ENCODE measurements at places on chromosomes 7 and 10.
A peak's percentile ranks its signal among the peaks of the same experiment; 100 is the strongest.

DNA sequence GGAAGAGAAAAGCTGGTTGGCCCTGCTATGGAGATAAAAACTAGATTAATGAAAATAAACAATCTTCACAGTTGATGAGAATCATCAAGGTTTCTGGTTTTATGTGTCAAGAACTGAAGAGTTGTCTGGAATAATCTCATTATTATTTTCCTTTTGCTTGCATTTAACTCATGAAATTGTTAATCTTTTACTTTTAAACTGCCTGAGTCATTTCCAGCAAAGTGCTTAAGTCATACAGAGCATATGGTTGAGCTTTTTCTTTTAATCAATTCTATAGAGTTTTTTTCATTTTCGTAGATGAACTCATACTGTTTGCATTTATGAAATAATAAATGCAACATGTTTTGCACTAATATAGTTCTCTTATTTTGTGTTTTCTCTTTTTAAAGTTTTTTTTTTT, 747.9 kb downstream of the NXPH1 start:
- no peak for DNase-seq

- DNase-seq = no peak
Observed at GRCh38 chr7:90165724-90166123, 11.5 kb downstream of the STEAP1 start.

GRCh38 chr10:73368238-73368637, 9.6 kb upstream of the CFAP70 start:
- no peak for DNase-seq

DNA sequence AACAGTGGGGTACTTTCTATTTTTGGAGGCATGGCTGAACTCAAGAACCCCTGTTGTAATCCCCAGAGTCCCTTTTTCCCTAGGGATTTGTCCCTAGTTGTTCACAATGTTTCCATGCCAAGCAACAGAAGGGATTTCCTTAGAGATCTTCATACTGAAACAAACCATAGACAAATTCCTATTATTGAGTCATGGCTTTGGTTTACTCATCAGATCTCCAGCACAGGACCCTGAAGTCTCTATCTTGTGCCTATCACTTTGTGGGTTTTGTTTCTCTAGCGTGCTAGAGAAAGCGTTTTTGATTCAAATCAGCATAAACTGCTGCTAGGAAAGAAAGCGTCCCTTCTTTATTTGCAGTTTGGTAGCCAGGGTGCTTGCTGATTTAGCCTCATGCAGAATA, 165.0 kb downstream of the BAMBI start:
- peak; percentile 95 for DNase-seq

- DNase-seq = no peak
Observed at GRCh38 chr7:341841-342638, 52.1 kb downstream of the FOXL3 start.

DNA sequence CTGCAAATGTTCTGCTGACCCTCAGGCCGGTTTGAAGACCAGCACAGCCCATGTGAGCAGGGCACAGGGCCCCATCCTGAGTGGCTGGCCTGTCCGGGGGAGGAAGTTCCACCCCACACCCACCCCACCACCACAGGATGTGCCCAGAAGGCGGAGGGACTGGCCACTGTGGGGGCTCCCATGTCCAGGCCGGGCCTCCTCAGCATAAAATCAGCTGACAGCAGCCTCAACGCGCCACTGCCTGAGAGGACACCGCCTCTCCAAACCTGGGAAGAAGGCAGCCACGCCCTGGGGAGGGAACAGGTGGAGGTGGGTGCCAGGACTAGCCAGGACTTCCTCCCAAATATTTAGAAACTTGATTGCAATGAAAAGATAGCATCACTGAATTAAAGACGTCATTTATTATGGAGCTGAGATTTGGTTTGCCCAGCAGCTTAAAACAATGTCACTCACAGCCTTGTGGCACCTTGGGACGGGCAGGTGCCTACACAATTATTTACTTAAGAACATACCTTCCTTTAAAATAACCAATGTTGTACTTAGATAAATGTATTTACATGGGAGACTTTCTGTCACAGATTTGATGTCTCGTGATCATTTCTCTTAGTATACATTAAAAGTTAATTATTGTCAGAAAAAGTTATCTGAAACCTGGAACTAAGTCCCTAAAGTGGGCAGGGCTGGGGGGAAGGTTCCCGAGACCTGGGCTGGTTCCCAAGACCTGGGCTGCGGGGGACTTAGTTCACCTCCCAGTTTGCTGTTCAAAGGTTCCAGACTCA, 27.3 kb upstream of the FAM20C start:
- no peak for DNase-seq

- no peak for DNase-seq
Observed at GRCh38 chr7:35261041-35261440, 7.1 kb upstream of the TBX20 start.

GRCh38 chr10:73898730-73899410, 12.1 kb upstream of the PLAU start:
- DNase-seq = peak; percentile 53

- peak; percentile 63 for DNase-seq
Observed at GRCh38 chr10:112389271-112389822, 15.4 kb downstream of the ACSL5 start.

- DNase-seq = no peak
Observed at GRCh38 chr7:36157527-36158320, 4.7 kb downstream of the EEPD1 start.

DNA sequence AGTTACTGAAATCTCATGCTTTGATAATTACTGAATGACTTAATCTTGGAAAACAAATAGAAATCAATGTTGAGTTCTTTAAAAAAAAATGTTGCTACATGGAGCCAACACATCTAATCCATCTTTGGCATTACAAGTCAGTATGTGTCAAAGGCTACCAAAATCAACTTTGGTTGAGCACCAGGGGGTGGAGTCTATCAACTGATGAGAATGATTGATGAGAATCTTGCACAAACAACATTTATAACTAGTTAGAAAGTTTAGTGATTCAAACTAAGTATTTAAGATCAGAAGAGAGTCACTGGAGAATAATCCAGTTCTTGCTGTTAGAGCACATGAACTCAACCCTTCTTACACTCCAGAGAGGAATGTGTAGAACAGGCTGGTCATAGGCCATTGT, 70.5 kb upstream of the LRRC17 start:
- DNase-seq = no peak

GRCh38 chr7:76231071-76231470, 29.4 kb downstream of the SRRM3 start:
- DNase-seq = no peak

- DNase-seq = no peak
Observed at GRCh38 chr10:113021268-113022040, 71.4 kb downstream of the TCF7L2 start.

DNA sequence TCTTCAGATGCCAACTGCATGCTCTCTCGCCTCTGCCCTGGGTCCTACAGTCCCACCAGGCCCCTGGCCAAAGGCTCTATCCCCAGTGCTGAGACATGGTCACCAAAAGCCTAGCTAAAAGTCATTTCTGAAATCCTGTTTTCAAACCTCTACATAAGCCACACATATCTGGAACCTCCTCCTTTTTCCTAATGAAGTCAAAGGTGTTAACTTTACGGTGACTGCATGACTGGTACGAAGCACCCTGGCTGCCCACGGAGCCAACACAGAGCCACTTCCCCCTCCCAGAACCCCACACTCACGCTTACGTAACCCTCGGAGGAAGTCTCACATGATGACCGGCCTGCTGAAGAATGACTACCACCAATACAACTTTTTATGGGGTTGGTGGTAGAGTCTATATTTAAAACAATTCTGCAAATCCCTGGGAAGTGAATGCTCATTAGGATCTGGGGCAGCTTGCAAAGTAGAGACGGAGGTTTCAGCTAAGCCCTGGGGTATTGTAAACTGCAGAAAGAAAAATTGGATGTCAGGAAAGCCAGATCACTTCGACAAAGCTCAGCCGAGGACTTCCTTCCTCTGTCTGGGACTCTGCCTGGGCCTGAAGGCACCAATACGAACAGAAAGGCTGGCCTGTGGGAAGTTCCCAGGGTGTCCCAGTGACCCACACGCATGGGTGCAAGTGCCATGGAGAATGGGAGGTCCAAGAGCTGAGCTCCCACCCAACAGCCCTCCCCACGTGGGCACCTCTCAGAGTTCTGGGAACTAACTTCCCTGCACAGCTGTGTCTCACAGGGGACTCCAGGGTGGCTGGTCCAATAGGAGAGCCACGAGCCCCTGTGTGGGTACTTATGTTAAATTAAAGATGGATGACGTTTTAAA, 50.7 kb downstream of the PDGFA start:
- peak; percentile 62 for DNase-seq

DNA sequence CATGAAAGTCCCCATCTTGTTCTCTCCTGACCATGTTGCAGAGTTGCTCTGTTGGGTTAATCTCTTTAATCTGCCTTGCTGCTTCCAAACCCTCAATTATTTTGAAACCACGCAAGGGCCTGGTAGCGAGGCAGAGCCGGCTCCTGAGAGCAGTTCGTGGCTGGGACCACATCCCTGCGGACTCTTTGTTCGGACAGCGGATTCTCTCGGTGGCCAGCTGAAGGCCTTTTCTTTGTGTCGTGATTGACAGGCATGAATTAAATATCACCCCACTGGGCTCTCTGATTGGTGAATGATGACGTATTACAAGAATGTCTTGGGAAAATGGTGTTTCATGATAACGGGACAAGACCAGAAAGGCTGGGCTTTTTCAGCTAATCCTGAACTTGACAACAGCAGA, 66.9 kb upstream of the ARHGAP21 start:
- no peak for DNase-seq

GRCh38 chr10:75342397-75342796, 59.2 kb downstream of the ZNF503 start:
- DNase-seq = no peak

DNA sequence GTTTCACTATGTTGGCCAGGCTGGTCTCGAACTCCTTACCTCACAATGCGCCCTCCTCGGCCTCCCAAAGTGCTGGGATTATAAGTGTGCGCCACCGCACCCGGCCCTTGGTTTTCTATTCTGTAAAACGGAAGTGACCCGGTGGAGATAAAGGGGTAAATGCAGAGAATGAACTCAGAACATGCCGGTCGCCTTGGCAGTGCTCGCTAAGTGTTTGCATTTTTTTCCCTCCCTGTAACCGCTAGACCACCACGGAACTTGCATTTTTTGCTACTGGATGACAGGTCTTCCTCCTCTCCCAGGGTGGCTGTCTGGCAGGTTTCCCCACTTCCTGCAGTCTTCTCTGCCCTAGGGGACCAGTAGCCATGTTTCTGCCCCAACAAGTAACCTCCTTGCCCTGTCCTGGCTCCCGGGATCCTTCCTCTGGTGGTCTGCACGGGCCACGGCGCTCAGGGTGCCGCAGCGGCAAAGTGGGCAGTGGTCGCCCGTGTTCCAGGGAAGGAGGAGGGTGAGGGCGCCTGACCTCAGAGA, 18.8 kb upstream of the GNA12 start:
- DNase-seq = peak; percentile 76

DNA sequence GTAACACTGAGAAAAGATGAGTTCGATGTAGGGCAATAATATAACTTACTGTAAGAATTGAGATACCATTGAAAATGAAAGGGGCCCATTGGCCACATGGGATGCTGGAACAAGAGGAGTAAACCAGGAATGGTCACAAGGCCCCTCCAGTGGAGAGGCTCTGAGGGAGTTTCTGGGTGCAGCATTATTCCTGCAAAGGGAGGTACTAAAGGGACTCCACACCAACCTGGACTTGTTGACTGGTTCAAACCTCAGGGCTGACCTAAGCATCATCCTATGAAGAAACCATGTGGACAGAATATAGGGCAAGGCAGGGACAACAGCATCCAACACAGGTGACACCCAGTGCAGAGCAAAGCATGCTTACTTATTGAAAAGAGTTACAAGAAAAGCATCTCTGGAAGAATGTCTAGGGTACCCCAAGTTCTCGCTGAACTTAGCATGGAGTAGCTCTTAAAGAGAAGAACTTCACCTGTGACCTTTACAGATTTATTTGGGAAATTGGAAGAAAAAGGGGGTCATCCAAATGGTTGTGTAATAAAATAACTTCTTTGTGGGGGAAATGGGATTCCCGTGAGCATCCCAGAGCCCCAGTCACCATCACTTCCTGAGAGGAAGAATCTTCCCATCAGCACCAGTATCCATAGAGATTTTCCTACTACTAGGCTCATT, 34.7 kb downstream of the PRSS2 start:
- DNase-seq = no peak

DNA sequence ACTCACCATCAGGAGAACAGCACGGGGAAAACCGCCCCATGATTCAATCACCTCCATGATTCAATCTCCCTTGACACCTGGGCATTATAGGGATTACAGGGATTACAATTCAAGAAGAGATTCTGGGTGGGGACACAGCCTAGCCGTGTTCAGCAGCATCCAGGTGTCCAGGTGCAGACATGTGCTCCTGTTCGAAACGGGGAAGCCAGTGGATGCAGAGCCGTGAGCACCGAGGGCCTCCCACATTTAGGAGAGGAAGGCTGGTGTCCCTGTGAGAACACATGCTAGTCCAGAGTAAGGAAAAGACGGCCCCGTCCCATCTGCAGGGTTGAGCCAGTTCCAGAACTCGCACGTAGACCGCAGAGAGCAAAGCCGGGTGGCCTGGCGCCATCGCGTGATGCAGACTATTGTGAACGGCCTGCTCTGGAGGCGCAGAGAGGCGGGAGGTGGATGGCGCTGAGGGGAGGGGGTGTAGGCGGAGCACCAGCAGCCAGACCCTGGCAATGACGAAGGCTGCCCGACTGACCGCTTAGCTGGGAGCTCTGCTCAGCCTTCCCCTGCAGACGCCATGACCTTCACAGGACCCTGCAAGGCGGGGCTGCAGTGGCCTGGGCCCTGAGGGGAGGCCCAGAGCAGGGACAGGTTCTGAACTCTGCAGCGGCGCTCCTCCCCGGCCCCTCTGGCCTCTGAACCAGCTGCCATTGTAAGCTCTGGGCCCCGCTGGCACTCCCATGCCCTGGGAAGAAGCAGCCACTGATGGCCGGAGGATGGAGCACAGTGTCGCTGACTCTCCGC, 141.6 kb upstream of the TCERG1L start:
- no peak for DNase-seq

- peak; percentile 70 for DNase-seq
Observed at GRCh38 chr10:103859161-103860086, 4.0 kb upstream of the SH3PXD2A start.

DNA sequence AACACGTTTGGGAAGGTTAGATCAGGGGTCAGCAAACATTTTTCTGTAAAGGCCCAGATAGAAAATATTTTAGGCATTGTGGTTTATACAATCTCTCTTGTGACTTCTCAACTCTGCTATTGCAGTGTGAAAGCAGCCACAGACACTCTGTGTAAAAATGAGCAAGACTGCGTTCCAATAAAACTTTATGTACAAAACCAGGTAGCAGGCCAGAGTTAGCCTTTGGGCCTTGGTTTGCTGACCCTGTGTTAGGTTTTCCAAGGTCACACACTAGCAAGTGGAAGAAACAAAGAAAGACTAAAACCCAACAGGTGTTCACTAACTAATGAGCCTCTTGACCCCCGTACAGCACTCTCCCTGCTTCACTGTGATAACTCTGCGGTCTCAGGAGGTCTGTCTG, 14.9 kb upstream of the PAXIP1 start:
- no peak for DNase-seq

- peak; percentile 63 for DNase-seq
Observed at GRCh38 chr10:119755446-119755845, 29.6 kb downstream of the INPP5F start.

- peak; percentile 18 for DNase-seq
Observed at GRCh38 chr10:125201108-125201524, 40.8 kb upstream of the CTBP2 start.

- no peak for DNase-seq
Observed at GRCh38 chr7:149723795-149724495, 49.4 kb downstream of the ZNF467 start.
